Daoy (cell line): ENCODE measurements at places on chromosomes 2 and 18. TPM values are rescaled to one million over a fixed set of nuclear protein-coding genes. Genes with fewer than 3 reads are reported as not detected.

- no peak for DNase-seq
Observed at GRCh38 chr18:78580835-78581339, 398.7 kb upstream of the SALL3 start.

DNA sequence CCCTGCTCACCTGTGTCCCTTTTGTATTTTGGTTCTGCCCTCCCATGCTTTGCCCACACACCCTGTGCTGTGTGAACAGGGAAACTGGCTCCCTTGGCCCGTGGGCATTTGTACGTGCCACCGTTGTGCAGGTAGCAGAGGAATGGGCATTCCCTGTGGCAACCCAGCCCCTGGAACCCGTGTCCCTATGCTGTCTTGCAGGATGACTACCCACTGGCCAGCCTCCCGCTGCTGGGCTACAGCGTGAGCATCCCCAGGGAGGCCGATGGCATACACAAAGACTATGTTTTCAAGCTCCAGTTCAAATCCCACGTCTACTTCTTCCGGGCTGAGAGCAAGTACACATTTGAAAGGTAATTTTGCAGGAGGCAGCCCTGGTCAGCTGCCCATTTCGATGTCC, 15.3 kb downstream of the STK25 start:
- DNase-seq = no peak

GRCh38 chr2:133674433-133675331, 106.4 kb upstream of the NCKAP5 start:
- DNase-seq = peak; percentile 63

DNA sequence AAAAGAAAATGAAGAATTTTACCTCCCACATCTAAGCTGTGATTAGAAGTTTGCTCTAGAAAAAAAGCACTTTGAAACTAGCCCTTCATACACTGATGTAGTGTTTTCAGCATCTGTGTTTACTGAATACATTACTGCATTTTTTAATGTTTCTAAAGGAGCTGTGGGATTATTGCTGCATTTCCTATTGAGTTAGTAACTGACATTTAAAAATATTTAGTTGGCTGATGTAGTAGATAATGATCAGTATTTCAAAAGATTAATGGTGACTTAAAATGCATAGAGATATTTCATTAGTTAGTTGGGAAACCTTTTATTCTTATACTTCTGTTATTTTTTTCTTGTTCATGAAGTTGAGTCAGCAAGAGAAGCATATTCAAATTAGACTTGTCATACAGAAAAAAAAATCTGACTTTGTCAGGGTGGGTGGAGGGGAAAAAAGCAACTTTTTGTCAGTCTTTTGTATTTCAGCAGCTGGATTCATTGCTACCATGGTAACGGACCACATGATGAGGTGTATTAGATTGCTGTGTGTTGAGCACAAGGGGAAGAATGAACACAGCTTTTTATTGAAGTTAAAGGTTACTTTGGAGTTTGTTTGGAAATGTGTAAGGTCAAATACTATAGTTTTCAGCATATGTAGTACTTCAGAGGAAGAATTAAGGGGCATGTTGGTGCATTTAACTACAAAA, at the start of gene DTNA:
Gene DTNA, plus strand, starts transcription at position 549 of the 692 bp plus-strand sequence. CDS start 45,679 bp downstream, outside the sequence.
- peak; percentile 76 for DNase-seq

- no peak for DNase-seq
Observed at GRCh38 chr2:1420746-1421480, 7.7 kb downstream of the TPO start.

The SLC11A1 gene
- not detected in 2 replicates for total RNA-seq

DNA sequence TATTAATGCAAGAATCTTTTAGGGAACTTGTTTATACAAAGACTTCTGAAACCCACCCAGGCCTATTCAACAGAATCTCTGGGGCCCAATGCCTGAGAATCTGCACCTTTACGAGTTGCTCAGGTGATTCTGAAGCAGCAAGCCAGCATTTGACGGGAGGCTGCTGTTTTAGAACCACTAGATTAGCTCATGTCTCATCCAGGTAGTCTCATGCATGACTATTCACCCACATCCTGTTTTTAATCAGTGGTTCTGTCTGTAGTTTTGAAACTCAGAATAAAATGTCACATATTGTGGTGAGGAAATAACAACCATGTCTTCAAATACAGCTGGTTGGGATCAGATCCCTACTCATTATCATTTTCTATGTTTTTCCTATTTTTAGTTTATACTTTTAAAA, 39.5 kb downstream of the CYTIP start:
- DNase-seq = peak; percentile 15

The EFR3B gene
- total RNA-seq = 2.0 and 4.3 TPM in 2 replicates

The ZNF521 gene
- 8.5 and 10.7 TPM in 2 replicates for total RNA-seq

The KLHL29 gene
- 4.6 and 5.6 TPM in 2 replicates for total RNA-seq

GRCh38 chr2:109062145-109062858, 66.7 kb upstream of the SH3RF3 start:
- no peak for DNase-seq
